ENCODE measurements at places on chromosomes 4 and X. TPM values are rescaled to one million over a fixed set of nuclear protein-coding genes. Genes with fewer than 3 reads are reported as not detected.

Gene GPRIN3
- total RNA-seq = 0.49 TPM

Gene STK32B
- total RNA-seq = 5.3 TPM

Gene CHRNA9
- total RNA-seq = 0.09 TPM

Gene SNX12
- 61.7 TPM for total RNA-seq

Gene SMIM10L2A
- total RNA-seq = 0.33 TPM
